Vagina (tissue), 2 donors: ENCODE measurements at places on chromosomes 2 and 18. TPM values are rescaled to one million over a fixed set of nuclear protein-coding genes. Genes with fewer than 3 reads are reported as not detected.

DNA sequence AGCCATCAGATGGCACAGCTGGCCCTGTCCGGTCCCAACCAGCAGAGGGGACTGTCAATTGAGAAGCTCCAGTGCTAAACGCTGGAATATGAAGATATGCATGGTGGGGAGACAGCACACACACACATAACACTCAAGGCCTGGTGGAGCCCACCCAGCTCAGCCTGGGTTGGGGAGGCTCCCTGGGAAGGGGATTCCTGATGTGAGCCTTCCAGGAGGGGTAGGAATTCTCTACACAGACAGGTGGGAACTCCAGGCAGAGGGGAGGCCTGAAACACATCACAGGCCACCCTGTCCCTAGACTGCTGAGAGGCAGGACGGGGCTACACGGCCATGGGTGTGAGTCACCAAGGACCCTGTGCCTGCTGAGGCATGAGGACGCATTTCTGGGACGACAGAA, 49.4 kb upstream of the SH3RF3 start:
- no peak overlapping the region for H3K4me3 ChIP-seq
- H3K4me1 ChIP-seq, result no peaks in the 10 kb centered on the region
- H3K36me3 ChIP-seq, result no peaks in the 10 kb centered on the region

DNA sequence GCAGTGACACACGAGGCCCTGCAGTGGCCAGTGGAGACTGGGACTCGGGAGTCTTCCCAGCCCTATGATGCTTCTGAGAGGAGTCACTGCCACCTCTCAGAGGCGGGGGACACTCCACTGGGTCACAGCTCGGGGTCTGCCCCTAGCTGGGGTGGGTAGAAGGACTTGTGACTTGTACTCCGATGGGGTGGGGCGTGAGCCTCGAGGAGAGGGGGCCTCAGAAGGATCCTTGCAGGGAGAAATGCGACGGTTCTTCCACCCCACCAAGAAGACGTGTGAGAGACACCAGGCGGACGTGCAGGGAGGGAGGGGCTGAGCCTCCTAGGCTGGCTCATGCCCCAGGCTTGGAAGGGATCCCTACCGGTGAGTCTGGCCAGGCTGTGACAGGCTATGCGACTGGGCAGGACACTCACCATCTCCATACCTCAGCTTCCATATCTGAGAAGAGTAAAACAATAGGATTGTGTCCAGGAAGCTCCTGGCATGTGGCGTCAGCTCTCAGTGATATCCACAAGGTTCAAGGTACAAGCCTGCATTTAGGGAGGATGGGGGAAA, 11.1 kb upstream of the OTOS start:
- H3K27me3 ChIP-seq, result no peaks in the 10 kb centered on the region
- no peak overlapping the region for H3K4me3 ChIP-seq
- no peaks in the 10 kb centered on the region for H3K36me3 ChIP-seq
- DNase-seq, result no peak

The KIF5C gene
- total RNA-seq, result 13.3 TPM

The ANKRD30B gene
- not detected for total RNA-seq

- H3K4me1 ChIP-seq, result peaks cover 43% of the 10 kb centered on the region
- no peak overlapping the region for H3K4me3 ChIP-seq
- H3K27ac ChIP-seq, result no peak overlapping the region
- DNase-seq, result no peak
- no peaks in the 10 kb centered on the region for H3K36me3 ChIP-seq
These were observed 93.9 kb downstream of the SPTBN1 start for GRCh38 chr2:54549917-54550518.

DNA sequence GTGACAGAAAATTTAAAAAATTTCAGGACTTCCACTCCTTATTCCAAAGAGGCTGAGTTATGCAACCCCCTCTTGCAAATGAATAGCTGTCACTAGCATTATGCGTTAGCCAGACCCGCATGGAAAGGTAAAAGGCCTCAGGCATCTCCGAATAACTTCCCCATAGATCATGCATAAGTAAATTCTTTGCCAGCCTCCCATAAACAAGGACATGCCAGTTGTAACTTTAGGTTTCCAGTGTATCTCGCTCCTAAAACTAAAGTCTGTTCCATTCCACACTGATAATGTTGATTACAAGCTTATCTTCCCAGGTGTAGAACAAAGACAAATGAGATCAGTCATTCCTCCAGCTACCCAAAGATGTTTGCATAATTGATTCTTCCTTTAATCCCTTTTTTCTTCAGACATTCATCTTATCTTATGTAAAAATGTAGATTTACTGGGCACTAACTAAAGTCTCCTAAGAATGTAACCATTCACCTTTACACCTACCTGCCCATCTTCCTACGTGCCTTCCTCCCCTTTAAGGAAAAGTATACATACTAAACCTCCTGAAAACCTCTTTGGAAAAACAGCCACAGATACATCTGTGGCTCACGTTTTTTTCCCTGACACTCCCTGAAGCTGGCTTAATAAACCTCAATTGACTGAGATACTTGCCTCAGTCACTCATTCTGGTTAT, 13.6 kb upstream of the NFU1 start:
- H3K27me3 ChIP-seq, result no peaks in the 10 kb centered on the region
- no peaks in the 10 kb centered on the region for H3K36me3 ChIP-seq
- no peaks in the 10 kb centered on the region for H3K4me1 ChIP-seq
- no peak overlapping the region for H3K4me3 ChIP-seq
- no peak overlapping the region for H3K27ac ChIP-seq

The XDH gene
- total RNA-seq, result 0.49 TPM

The AGXT gene
- total RNA-seq, result not detected

- DNase-seq, result no peak
- H3K27ac ChIP-seq, result peak overlapping the region; percentile 34
- H3K4me3 ChIP-seq, result no peak overlapping the region
- H3K4me1 ChIP-seq, result peaks cover 35% of the 10 kb centered on the region
These were observed 166.4 kb downstream of the TMEM247 start for GRCh38 chr2:46645681-46646162.

- no peaks in the 10 kb centered on the region for H3K4me1 ChIP-seq
- no peak overlapping the region for H3K27ac ChIP-seq
- no peak overlapping the region for H3K4me3 ChIP-seq
- DNase-seq, result no peak
- no peaks in the 10 kb centered on the region for H3K27me3 ChIP-seq
These were observed 47.1 kb downstream of the MREG start for GRCh38 chr2:215966274-215966673.

DNA sequence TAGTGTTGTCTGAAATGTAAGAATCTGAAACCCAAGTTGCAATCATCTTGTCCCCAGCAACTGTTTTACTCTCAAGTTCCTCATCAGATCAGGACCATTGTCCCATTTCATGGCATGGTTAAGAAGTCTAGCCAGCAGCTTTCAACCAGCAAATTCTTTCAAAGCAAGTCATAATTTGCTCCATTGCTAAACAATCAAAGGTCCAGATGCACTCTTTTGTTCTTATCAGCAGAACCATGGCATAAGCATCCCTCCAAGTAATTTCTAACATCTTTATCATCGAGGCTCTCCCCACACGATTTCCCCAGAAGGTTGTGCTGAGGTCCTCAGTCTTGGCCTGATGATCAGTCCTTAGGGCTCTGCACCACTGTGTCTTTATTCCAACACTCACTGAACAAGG, 67.5 kb upstream of the APCDD1 start:
- no peak overlapping the region for H3K4me3 ChIP-seq
- no peaks in the 10 kb centered on the region for H3K36me3 ChIP-seq

- no peaks in the 10 kb centered on the region for H3K27me3 ChIP-seq
- no peaks in the 10 kb centered on the region for H3K36me3 ChIP-seq
- no peaks in the 10 kb centered on the region for H3K4me1 ChIP-seq
These were observed 609.5 kb upstream of the VRK2 start for GRCh38 chr2:57437077-57437476.

GRCh38 chr2:104404526-104404925, 449.4 kb upstream of the POU3F3 start:
- H3K27ac ChIP-seq, result no peak overlapping the region
- no peak overlapping the region for H3K4me3 ChIP-seq
- no peaks in the 10 kb centered on the region for H3K4me1 ChIP-seq
- H3K27me3 ChIP-seq, result no peaks in the 10 kb centered on the region
- H3K36me3 ChIP-seq, result no peaks in the 10 kb centered on the region

The PKDCC gene
- total RNA-seq, result 146 TPM

DNA sequence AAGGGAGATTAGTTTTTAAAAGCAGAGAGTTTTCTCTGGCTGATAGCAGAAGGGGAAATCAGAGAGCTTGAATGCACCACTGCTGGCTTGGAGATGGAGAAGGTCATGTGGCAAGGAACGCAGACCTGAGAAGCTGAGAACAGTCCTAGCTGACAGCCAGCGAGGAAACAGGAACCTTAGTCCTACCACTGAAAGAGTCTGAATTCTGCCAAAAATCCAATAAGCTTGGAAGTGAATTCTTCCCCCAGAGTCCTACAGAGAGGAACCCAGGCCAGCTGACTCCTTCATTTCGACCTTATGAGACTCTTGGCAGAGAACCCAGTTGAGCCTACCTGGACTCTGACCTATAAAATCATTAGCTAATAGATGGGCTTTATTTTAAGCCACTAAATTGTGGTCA, 371.9 kb upstream of the TNP1 start:
- H3K36me3 ChIP-seq, result no peaks in the 10 kb centered on the region
- no peak overlapping the region for H3K27ac ChIP-seq
- H3K27me3 ChIP-seq, result no peaks in the 10 kb centered on the region

The IL36G gene
- total RNA-seq, result not detected

DNA sequence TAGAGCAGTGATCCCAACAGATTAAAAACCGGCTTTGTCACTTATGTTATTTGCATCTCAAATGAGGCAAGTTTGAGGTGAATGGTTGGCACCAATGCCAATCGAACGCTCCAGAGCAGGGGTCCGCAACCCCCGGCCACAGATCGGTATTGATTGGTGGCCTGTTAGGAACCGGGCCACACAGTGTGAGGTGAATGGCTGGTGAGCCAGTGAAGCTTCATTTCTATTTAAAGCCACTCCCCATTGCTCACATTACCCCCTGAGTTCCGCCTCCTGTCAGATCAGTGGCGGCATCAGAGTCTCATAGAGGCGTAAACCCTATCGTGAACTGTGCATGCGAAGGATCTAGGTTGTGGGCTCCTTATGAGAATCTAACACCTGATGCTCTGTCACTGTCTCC, 132.0 kb downstream of the TMEM182 start:
- no peaks in the 10 kb centered on the region for H3K4me1 ChIP-seq
- no peak overlapping the region for H3K4me3 ChIP-seq
- H3K36me3 ChIP-seq, result no peaks in the 10 kb centered on the region
- no peaks in the 10 kb centered on the region for H3K27me3 ChIP-seq

- H3K27me3 ChIP-seq, result no peaks in the 10 kb centered on the region
- no peak for DNase-seq
- no peaks in the 10 kb centered on the region for H3K4me1 ChIP-seq
- H3K27ac ChIP-seq, result no peak overlapping the region
These were observed 1542.6 kb upstream of the PIK3C3 start for GRCh38 chr18:40412410-40412809.

DNA sequence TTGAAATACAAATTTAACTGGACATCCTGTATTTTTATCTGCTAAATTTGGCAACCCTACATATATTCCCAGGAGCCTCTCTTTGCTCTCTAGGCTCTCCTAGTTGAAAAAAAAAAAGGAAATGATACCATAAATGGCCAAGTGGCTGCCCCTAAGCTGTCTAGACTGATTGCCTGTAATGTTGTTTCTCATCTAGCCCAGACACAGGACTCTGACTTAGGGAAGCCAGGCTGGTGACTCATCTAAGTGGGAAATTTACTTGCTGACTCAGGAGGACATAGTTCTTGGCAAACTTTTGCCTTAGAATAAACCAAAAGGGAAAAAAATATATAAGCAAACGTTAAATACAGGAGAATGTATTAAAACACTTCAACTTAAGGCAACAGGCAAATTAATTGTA, 14.6 kb upstream of the ITGAV start:
- H3K36me3 ChIP-seq, result no peaks in the 10 kb centered on the region
- H3K27ac ChIP-seq, result no peak overlapping the region
- H3K27me3 ChIP-seq, result no peaks in the 10 kb centered on the region
- no peak overlapping the region for H3K4me3 ChIP-seq
- DNase-seq, result no peak
- H3K4me1 ChIP-seq, result peaks cover 8% of the 10 kb centered on the region

The MPP4 gene
- 0.74 TPM for total RNA-seq

DNA sequence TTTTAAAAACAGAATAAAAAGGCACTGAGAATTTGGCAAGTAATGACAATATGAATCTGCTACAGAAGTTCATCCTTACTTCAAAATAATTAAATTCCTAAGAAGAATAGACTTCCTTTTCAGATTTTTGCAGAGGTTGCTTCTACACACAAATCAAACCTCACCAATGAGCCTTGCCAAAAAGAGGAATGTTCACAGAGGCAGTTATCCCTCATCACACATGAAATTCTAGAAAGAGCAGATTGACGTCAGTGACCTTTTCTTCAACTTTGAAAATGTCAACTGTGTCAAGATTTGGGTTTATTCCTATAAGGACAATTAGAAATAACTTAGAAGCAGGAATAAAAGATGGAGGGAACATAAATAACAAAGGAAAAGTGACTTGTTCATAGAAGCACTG, 64.6 kb downstream of the MBD2 start:
- no peaks in the 10 kb centered on the region for H3K27me3 ChIP-seq
- no peak overlapping the region for H3K4me3 ChIP-seq
- peaks cover 60% of the 10 kb centered on the region for H3K36me3 ChIP-seq
- H3K27ac ChIP-seq, result no peak overlapping the region

GRCh38 chr18:39600894-39601293, 2035.3 kb upstream of the CELF4 start:
- no peak for DNase-seq
- H3K27me3 ChIP-seq, result no peaks in the 10 kb centered on the region
- H3K36me3 ChIP-seq, result no peaks in the 10 kb centered on the region
- no peaks in the 10 kb centered on the region for H3K4me1 ChIP-seq

DNA sequence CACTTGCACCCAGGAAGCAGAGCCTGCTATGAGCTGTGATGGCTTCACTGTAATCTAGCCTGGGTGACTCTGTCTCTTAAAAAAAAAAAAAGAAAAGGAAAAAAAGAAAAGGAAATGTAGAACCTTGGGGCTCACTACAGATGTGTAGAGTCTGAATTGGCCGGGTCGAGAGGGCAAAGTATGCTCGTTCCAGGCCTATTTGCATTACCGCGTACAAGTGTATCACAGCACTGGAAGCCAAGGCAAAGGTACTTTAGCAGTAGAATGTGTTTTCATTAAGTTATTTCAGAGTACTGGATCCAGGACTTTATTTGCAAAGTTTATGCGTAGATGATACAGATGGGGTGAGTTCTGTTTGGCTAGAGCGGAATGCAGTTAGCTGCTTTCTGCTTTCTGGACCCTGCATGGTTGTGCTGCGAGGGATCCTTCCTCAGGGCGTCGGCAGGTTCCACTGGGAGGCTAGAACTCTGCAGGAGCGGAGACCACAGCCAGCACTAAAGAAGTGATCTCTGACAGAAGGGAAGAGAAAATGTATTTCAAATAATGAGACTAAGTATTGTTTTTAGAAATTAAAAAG, 51.8 kb downstream of the LDLRAD4 start:
- DNase-seq, result no peak
- H3K36me3 ChIP-seq, result no peaks in the 10 kb centered on the region
- H3K4me3 ChIP-seq, result no peak overlapping the region
- no peaks in the 10 kb centered on the region for H3K27me3 ChIP-seq

DNA sequence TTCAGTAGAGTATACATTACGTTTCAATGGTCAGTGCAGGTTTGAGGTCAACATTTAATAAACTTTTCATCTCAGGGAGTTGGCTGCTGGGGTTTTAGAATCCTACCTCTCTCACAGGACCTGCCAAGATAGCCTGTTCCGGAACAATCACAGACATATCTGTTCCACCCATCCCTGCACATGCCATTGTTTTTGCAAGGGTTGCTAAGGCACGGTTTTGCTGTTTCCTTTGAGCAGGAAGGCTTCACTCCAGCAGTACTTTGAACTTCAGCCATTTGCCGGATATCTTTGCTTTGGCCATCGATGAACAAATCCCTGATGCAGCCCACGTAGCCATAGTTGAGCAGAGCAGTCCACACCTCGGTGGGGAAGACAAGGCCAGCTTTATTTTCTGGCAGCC, 493.8 kb downstream of the NRXN1 start:
- no peak for DNase-seq
- no peaks in the 10 kb centered on the region for H3K36me3 ChIP-seq
- H3K27ac ChIP-seq, result no peak overlapping the region
- no peaks in the 10 kb centered on the region for H3K27me3 ChIP-seq
- no peaks in the 10 kb centered on the region for H3K4me1 ChIP-seq
